ENCODE measurements at places on chromosomes 4 and X. TPM values are rescaled to one million over a fixed set of nuclear protein-coding genes. Genes with fewer than 3 reads are reported as not detected.

Gene PPP4R3C
- total RNA-seq = not detected

Gene HPGD
- 55.6 TPM for total RNA-seq

Gene HTN3
- total RNA-seq = not detected

Gene PPAT
- 5.1 TPM for total RNA-seq

Gene XAGE1A
- not detected for total RNA-seq

Gene VEGFC
- 4.2 TPM for total RNA-seq

DNA sequence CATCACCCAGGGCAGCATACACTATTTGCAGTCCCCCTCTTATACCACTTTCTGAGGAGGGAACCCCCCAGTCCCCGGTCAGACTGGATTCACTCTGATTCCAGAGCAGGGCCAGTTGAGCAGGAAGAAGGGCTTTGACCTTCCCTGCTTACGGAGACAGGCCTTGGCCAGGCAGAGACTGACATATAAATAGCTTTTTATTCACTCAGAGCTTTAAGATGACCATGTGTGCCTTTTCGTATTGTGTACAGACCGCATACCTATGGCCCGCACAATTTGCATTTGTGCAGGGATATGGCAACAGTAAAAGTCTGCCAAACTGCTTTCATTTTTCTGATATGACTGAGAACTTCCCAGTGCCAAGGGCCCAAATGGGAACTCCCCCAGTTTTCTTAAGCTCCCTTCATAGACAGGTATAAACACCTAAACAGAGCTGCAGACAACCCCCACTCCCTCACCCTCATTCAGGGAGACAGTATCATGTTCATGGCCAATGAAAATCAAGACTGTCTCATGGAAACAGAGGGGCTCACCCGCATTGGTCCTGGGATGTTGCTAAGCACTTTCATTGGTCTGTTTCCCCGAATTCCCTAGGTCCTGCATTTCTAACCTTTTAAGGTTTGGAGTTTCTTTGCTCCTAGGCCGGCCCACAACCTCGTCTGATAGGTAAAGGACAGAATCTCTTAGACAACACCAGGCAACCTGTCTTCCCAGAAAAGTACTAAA lies 86.0 kb downstream of the RTL5 start:
- no peaks in the 10 kb centered on the region for H3K27me3 ChIP-seq
- no peak overlapping the region for H3K4me3 ChIP-seq
- peaks cover 87% of the 10 kb centered on the region for H3K4me1 ChIP-seq
- no peak for DNase-seq
- H3K36me3 ChIP-seq = no peaks in the 10 kb centered on the region
- peak overlapping the region; percentile 82 for H3K27ac ChIP-seq

- no peaks in the 10 kb centered on the region for H3K27me3 ChIP-seq
- DNase-seq = no peak
- H3K27ac ChIP-seq = no peak overlapping the region
Measured at GRCh38 chr4:120105472-120105871, 38.8 kb upstream of the MAD2L1 start.

GRCh38 chr4:123488916-123489315 lies 92.3 kb downstream of the SPRY1 start:
- no peak overlapping the region for H3K27ac ChIP-seq
- H3K27me3 ChIP-seq = no peaks in the 10 kb centered on the region
- H3K4me1 ChIP-seq = no peaks in the 10 kb centered on the region
- no peak overlapping the region for H3K4me3 ChIP-seq
- H3K36me3 ChIP-seq = no peaks in the 10 kb centered on the region
- DNase-seq = no peak

DNA sequence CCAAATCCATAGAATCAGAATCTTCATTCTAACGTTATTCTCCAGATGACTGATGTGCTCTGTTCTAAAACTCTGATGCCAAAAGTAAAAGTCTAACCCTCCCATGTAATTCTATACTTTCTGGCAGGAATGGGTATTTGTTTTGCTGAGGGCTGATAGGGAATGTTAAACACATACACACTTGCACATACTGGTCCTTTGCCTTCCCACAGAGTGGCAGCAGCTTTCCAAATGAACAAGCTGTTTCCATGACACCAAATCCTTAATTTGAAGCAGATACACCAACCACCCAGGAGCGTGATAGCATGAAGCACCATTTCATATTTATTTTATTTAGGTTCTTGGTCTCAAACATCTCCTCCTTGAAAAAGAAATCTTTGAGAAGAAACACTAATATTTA lies 155.5 kb upstream of the PRDX4 start:
- no peak overlapping the region for H3K4me3 ChIP-seq
- no peaks in the 10 kb centered on the region for H3K27me3 ChIP-seq
- DNase-seq = no peak
- H3K4me1 ChIP-seq = no peaks in the 10 kb centered on the region
- H3K27ac ChIP-seq = no peak overlapping the region

GRCh38 chr4:126916626-126917140 lies 716.1 kb upstream of the INTU start:
- H3K36me3 ChIP-seq = no peaks in the 10 kb centered on the region
- DNase-seq = no peak
- H3K27me3 ChIP-seq = no peaks in the 10 kb centered on the region
- peak overlapping the region; percentile 3 for H3K27ac ChIP-seq

DNA sequence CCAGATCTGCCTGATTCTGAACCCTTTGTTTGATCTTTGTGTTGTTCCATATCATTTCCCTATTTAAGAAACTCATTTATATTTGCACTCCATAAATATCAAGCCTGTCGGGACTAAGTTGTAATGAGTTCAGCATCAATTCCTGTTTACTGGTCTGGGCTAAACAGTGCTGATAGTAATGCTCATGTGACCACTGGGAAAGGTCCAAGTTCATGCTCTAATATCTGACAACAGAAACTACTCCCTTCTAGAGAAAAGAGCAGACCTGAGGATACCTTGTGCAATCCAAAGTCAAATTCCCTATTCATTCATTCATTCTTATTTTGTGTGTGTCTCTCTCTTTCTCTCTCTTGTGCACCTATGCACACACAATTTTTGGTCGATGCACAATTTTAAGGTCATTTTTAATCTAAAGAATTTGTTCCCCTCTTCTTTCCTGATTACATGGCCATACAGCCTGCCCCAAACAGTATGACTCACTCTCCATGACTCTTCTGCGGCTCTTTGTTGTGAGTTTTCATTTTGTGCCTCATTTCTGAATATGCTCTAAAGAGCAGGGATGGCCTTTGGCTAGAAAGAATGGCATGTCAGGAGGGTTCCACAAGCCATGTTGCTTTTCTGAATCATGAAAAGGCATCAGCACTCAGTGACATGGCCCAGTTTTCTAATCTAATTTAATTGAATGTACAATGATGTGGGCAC lies 664.3 kb downstream of the RPA4 start:
- no peak overlapping the region for H3K4me3 ChIP-seq
- H3K27ac ChIP-seq = no peak overlapping the region

- H3K27me3 ChIP-seq = no peaks in the 10 kb centered on the region
- no peak for DNase-seq
- no peaks in the 10 kb centered on the region for H3K36me3 ChIP-seq
Measured at GRCh38 chr4:70895405-70895804, 6.8 kb upstream of the MOB1B start.

DNA sequence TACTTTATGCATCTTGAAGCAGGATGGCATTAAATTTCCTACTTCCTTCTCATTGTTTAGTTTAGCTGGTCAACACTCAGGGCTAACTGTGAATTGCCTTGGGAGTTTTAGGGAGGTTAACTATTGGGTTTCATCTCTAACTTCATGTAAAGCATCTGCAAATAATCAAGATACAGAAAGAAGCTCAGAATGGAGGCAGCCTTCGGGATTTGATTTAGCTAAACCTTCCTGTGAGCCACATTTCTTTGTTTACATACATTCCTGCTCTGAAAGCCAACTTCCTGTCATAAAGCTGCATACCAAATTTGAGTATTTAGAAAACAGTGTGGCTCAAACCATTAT lies 131.7 kb upstream of the PCDH18 start:
- DNase-seq = no peak
- no peaks in the 10 kb centered on the region for H3K36me3 ChIP-seq
- H3K27me3 ChIP-seq = no peaks in the 10 kb centered on the region
- H3K27ac ChIP-seq = peak overlapping the region; percentile 82
- peak overlapping the region; percentile 4 for H3K4me3 ChIP-seq

DNA sequence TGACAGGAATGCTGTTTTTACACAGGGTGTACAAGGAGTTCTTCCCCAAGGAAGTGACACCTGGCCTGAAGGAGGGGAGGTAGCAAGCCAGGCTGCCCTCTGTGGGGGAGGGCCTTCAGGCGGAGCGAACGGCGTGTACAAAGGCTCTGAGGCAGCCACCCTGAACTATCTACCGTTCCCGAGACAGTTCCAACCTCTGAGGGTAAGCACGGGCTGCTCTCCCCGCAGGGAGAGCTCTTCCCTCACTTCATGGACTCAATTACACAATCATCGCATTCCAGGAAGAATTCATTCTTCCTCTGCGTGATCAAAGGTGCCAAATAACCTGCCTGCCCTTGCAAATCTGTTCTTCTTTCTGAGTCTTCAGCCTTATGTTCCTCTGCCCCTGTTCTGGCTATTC lies 4.8 kb downstream of the ELK1 start:
- H3K36me3 ChIP-seq = peaks cover 9% of the 10 kb centered on the region
- no peak for DNase-seq
- H3K27me3 ChIP-seq = no peaks in the 10 kb centered on the region
- H3K27ac ChIP-seq = no peak overlapping the region

DNA sequence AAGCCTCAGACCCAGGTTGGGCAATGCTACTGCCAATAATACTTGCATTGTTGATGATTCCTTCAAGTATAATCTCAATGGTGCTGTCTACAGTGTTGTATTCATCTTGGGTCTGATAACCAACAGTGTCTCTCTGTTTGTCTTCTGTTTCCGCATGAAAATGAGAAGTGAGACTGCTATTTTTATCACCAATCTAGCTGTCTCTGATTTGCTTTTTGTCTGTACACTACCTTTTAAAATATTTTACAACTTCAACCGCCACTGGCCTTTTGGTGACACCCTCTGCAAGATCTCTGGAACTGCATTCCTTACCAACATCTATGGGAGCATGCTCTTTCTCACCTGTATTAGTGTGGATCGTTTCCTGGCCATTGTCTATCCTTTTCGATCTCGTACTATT lies 7.4 kb downstream of the LPAR4 start:
- H3K27me3 ChIP-seq = no peaks in the 10 kb centered on the region
- H3K36me3 ChIP-seq = no peaks in the 10 kb centered on the region
- no peak overlapping the region for H3K4me3 ChIP-seq
- DNase-seq = no peak
- no peak overlapping the region for H3K27ac ChIP-seq

- no peaks in the 10 kb centered on the region for H3K4me1 ChIP-seq
- no peaks in the 10 kb centered on the region for H3K27me3 ChIP-seq
- no peak overlapping the region for H3K27ac ChIP-seq
- H3K4me3 ChIP-seq = no peak overlapping the region
Measured at GRCh38 chrX:133928365-133928764, 57.0 kb downstream of the GPC3 start.

Data from esophagus muscularis mucosa (tissue), 4 donors.